ENCODE measurements at places on chromosomes 13 and 19.

GRCh38 chr13:20387441-20387971, 138.2 kb downstream of the CRYL1 start:
- ATAC-seq = peak; percentile 89

DNA sequence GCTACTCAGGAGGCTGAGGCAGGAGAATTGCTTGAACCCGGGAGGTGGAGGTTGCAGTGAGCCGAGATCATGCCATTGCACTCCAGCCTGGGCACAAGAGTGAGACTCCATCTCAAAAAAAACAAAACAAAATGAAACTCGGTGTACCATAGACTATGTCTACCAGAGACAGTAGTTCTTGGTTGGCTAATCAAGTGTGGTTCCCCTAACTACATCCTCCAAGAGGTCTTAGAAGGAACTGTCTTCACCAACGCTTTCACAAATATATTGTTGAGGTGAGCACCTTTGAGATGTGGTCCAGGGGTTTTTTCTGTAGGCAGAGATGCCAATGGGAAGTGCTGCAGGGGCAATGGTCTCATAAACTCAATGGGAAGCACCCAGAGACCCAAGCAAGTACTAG, 48.0 kb downstream of the RFC3 start:
- ATAC-seq = no peak

GRCh38 chr19:12834976-12835757, 788 bp upstream of the RTBDN start:
- ATAC-seq = no peak

DNA sequence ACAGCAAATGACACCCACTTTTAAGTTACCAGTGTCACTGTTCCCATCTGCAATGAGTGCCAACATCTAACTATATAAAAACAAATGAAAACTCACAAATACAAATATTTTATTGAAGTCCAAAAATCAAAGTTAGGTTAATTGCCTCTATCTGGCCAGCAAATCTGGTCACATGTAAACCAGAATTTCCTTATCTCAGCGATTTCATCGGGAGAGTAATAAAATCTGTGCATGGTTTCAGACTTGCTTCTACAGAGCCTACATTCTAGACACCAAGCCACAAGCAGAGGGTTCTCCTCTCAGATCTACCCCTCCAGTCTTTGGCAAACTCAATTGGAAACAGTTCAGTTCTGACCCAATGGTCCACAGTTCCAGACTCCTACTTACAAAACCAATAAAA, 189.6 kb downstream of the ABCC4 start:
- no peak for ATAC-seq

GRCh38 chr13:33554919-33555791, 262.8 kb upstream of the RFC3 start:
- ATAC-seq = no peak

DNA sequence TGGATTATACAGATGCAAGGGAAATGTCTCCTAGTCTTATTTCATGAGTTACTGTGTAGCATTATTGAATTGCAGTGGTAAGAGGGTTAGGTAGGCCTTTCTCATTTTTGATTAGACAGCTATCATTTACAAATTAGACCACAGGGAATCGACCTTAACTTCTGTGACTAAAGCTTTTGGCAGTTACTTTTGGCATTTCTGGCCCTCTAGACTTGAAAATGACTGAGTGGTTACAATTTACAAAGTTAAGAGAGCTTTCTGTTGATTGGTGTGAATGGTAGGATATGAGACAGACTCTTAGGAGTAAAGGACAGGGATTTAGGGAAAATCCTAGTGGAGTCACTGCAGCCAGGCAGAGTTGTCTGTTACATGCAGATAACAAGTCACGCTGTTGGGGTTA, 86.1 kb downstream of the GGACT start:
- ATAC-seq = no peak

DNA sequence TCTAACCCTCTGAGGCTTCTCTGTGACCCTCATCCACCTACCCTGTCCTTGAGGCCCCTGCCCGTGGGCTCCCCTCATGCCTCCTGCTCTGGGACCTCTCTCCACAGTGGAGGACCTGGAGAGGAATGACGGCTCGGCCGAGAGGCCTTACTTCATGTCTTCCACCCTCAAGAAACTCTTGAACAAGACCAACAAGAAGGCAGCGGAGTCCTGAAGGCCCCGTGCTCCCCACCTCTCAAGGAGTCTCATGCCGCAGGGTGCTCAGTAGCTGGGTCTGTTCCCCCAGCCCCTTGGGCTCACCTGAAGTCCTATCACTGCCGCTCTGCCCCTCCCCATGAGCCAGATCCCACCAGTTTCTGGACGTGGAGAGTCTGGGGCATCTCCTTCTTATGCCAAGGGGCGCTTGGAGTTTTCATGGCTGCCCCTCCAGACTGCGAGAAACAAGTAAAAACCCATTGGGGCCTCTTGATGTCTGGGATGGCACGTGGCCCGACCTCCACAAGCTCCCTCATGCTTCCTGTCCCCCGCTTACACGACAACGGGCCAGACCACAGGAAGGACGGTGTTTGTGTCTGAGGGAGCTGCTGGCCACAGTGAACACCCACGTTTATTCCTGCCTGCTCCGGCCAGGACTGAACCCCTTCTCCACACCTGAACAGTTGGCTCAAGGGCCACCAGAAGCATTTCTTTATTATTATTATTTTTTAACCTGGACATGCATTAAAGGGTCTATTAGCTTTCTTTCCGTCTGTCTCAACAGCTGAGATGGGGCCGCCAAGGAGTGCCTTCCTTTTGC, 10.8 kb upstream of the ILF3 start:
- no peak for ATAC-seq

DNA sequence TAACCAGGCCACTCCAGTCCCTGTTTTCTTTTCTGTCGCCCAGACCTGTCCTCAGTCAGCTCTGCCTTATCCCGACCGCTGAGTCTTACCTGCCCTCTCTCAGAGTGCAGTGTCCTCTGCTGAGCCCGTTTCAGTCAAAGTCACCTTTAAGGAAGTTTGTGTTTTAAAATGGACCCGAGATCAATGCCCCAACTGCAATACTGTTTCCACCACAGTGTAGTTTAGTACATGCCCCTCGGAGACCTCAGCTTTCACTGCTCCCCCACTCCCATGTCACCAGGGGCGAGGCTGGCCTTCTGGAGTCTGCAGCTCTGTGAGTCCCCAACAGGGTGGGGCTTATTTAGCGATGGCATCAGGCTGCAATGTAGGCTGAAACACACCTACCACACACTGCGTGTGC, 248.4 kb upstream of the TSHZ3 start:
- ATAC-seq = no peak

GRCh38 chr13:76503766-76504165, 382.4 kb downstream of the KCTD12 start:
- ATAC-seq = no peak

DNA sequence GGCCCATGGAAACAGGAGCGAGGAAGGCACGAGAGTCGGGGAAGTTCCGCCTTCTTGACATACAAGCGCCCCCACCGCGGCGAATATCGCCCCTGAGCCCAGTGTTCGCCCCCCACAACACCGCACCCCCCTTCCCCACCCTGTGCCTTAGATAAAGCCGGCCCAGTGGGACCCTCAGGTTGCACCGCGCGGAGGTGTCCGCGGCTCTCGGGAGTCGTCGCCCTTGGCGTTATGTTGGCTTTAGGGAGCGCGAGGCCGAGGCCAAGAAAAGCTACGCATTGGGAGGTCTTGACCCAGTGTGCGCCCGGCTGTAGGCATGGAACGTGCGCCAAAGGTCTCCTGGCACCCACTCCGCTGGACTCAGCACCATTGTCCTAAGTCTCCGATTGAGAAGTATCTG, 603 bp upstream of the ZNF132 start:
- ATAC-seq = peak; percentile 3

- no peak for ATAC-seq
These were observed 128.7 kb downstream of the KLF12 start for GRCh38 chr13:74005320-74006157.

GRCh38 chr19:11563532-11563931, 4.5 kb upstream of the ELOF1 start:
- ATAC-seq = no peak

DNA sequence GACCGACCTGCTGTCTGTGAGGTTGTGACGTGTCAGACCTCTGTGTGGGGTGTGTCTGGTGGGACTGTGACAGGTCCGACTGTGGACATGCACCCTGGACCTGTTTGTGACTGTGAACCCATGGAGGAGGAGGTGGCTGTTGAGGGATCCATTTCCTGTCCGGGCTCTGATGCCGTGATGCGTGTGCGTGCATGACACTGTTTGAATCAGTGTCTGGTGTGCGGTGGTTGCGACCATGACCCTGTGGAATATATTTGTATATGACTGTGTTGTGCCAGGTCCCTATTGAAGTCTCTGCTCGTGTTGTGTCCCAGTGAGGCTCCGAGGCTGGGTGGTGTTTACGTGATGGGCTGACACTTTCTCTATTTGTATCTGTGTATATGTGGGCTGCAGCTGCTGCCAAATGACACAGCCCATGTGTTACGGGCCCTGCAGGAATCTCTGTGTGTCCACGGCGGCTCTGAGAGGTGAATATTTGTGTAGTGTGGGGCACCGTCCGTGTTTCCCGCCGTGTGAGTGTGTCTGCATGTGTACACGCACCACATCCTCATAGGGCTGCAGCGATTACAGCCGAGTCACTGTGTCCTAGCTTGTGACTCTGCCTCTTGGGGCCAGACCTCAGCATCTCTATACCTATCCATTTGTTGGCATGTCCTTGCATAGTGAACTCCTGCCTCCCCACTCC, 18.3 kb downstream of the CCDC97 start:
- ATAC-seq = peak; percentile 51

GRCh38 chr19:1271528-1272422, 2.6 kb downstream of the CIRBP start:
- no peak for ATAC-seq

DNA sequence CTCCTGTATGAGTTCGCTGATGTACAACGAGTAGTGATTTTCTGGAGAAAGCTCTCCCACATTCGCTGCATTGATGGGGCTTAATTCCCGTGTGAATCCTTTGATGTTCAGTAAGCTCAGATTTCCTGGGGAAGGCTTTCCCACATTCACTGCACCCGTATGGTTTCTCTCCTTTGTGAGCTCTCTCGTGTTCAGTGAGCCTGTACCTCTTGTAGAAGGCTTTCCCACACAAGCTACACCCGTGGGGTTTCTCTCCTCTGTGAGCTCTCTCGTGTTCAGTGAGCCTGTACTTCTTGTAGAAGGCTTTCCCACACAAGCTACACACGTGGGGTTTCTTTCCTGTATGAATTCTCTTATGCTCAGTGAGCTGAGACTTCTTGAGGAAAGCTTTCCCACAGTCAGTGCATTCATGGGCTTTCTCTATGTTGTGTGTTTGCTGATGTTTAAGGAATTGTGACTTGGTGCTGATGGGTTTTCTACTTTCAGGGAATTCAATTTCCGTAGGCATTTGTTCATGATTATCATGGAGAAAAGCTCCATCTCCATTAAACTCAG, 3.5 kb upstream of the ZNF577 start:
- no peak for ATAC-seq

GRCh38 chr13:48660361-48661076, 6.8 kb downstream of the CYSLTR2 start:
- ATAC-seq = no peak

- no peak for ATAC-seq
These were observed 42.2 kb upstream of the EPHX3 start for GRCh38 chr19:15274477-15274876.

DNA sequence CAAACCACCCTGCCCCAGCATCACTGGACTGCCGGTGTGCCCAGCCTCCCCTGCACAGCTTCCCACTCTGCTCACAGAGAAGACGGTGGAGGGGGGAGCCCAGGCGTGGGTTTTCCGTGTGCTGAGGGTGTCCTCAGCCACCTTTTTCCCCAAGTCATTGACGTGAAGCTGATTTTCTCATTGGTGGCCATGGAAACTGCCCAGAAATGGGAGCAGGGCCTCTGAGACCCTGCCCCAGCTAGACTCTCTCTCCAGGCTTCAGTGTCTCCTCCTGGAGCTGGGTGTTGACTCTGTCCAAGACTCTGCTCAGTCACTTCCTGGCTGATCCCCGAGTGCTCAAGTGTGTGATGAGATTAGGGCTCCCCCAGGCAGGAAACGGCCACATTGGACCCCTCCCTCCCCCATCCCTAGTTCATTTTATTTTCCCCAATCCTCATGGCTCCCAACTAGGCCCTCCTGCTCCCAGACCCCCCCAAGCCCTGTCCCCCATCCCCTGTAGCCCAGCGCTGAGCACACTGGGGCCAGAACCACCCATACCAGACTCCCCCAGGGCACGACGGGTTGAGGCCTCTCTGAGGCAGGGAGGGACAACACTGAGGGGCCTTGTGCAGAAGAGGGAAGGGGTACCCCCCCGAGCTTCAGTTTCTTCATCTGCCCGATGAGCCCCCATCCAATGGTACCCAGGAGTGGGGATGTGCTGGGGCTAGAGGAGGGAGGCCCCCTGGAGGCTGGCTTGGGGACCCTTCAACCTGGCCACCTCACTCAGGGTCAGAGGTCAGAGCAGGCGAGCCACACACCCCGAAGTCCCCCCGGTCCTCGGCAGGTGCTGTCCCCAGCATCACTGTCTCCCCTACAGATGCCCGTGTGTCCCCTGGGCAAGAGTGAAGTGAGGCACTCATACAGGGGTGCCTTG, 1.2 kb upstream of the F2RL3 start:
- no peak for ATAC-seq

- no peak for ATAC-seq
These were observed 11.3 kb upstream of the BTBD2 start for GRCh38 chr19:2026770-2027169.

DNA sequence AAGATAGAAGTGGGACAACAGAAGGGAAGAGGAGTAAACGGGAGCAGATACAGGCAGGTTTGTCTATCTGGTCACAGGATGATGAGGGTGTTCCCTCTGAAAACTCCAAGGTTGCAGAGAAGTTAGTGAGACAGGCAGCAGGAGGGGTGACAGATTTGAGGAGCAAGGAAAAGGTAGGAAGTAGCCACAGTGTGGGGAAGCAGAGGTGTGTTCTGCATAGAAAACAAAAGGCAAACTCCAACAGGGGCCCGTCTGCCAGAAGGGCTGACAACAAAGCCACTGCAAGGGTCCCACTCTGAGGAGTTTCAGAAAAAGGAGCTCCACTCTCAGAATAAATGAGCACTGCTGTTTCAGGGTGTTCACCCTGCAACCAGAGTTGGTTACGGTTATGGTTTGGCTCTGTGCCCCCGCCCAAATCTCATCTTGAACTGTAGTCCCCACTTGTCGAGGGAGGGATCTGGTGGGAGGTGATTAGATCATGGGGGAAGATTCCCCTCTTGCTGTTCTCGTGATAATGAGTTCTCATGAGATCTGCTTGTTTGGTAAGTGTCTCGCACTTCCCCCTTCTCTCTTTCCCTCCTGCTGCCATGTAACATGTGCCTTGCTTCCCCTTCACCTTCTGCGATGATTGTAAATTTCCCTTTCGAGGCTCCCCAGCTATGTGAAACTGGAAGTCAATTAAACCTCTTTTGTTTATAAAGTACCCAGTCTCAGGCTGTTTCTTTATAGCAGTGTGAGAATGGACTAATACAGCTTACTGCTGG, 32.1 kb downstream of the SMAD9 start:
- no peak for ATAC-seq

All from esophagus mucosa (tissue), 1 donor.